ENCODE measurements at places on chromosomes 1 and 21.

DNA sequence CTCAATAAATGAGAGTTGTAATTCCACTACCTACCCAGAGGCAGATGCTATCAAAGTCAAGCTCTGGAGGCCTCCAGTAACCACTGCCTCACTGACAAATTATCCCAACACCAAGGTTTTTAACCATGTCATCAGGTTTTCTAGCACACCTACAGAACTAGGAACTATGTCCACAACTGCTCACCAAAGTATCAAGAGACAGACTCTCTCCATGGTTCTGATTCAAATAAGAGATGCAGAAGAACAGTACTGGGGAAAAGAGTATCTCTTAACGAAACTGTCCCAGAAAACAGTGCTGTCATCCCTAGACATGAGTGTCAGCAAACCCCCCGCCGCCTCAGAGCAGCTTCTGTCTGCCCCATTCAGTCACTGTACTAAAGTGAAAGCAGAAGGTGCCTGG lies 301.7 kb downstream of the OMA1 start:
- DNase-seq: no peak

- no peak for DNase-seq
Measured at GRCh38 chr21:45325206-45326168, 37.8 kb upstream of the POFUT2 start.

GRCh38 chr1:115073298-115074087 lies 15.8 kb downstream of the TSPAN2 start:
- no peak for DNase-seq

DNA sequence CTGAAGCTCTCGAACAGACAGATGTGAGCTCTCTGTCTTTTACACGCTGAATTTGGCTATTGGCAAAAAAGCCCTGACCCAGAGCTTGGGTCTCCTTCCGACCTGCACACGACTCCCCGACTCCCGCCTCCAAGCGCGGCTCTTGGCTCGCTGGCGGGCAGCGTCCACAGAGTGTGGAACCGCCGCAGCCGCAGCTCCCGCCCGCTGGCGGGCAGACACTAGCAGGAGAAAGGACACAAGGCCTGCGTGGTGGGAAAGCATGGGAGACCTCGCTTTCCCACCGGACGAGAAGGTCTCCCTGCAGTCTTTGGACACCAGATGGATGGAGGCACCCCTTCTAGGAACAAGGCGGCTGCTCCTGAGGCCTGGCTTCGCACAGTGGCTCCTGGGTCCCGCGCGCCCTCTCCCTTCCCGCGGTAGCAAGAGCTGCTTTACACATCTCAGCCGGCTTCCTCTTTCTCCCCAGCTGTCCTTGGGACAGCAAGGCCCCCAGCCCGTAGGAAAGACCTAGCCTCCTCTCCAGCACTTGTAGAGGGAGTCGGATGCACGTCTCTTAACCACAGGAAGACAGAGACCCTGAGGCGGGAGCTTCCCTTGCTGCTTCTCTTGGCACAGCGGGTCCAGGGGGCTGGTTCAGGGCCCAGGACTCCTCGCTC lies 92.1 kb downstream of the PRKAB2 start:
- peak; percentile 62 for DNase-seq

DNA sequence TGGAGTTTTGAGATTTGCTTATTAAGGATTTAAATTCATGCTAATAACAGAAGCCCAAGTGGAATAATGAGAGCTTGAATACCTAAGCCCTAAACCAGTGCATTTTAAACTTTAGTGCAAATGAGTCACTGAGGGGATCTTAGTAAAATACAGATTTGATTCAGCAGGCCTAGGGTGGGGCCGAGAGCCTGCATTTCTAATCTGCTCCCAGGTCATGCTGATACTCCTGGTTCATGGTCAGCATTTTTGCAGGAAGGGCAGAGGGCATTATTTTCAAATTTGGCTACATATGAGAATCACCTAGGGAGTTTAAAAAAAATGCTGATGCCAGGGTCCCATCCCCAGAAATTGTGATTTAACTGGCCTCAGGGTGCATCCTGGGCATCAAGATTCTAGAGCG lies 39.3 kb downstream of the DNTTIP2 start:
- DNase-seq: no peak
